Activated T-helper 2 cell treated with anti-CD3 and anti-CD28 coated beads, Interferon-gamma antibody, Interleukin-2, Interleukin-4, amounts not matched to agents 10 μg/mL and 5 μg/mL and 100 μg/mL, durations not matched to agents 14 hours and 24 hours and 36 hours (primary cell): ENCODE measurements at places on chromosomes 3 and 15.

GRCh38 chr3:57730682-57731081 lies 25.4 kb upstream of the SLMAP start:
- no peak for DNase-seq

GRCh38 chr3:72247645-72248388 lies 462.9 kb upstream of the PROK2 start:
- no peak for DNase-seq

GRCh38 chr3:148708409-148708808 lies 10.7 kb downstream of the AGTR1 start:
- DNase-seq = no peak

DNA sequence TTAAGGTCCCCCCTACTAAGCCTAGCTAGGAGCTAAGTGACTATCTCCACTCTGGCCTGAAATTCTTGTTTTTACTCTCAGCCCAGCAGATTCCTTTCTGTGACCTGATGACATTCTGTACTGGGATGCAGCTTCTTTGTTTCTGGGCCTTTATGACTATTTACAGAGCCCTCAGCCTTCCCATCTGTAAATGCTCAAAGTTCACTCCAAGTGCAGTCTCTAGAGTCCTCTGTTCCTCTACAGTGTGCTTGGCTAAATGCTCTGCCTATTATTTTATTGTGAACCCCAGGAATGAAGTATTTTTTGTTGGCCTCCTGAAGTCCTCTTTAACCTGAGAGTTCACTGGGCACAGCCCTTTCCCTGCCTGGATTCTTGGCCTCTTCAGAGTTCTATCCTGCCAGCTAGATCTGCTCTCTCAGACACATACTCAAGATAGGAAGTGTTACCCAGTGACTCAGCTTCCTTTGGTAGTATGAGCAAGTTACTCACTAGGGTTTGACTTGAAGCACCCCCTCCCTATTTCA lies 278.1 kb upstream of the P2RY1 start:
- DNase-seq = no peak

DNA sequence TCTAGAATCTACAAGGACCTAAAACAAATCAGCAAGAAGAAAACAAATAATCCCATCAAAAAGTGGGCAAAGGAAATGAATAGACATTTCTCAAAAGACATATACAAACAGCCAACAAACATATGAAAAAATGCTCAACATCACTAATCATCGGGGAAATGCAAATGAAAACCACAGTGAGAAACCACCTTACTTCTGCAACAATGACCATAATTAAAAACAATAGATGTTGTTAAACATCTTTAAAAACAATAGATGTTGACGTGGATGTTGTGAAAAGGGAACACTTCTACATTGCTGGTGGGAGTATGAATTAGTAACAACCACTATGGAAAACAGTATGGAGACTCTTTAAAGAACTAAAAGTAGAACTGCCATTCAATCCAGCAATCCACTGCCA lies 96.2 kb downstream of the CBLB start:
- DNase-seq = no peak

DNA sequence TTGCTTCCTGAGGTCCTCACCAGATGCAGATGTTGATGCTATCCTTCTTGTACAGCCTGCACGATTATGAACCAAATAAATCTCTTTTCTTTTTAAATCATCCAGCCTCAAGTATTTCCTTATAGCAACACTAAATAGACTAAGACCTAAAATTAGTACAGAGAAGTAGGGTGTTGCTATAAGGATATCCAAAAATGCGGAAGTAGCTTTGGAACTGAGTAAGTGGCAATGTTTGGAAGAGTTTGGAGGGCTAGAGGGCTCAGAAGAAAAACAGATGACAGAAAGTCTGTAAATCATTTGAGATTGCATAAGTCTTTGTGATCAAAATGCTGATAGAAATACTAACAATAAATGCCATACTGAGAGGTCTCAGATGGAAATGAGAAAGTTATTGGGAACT lies 894.9 kb downstream of the DIPK2A start:
- no peak for DNase-seq

DNA sequence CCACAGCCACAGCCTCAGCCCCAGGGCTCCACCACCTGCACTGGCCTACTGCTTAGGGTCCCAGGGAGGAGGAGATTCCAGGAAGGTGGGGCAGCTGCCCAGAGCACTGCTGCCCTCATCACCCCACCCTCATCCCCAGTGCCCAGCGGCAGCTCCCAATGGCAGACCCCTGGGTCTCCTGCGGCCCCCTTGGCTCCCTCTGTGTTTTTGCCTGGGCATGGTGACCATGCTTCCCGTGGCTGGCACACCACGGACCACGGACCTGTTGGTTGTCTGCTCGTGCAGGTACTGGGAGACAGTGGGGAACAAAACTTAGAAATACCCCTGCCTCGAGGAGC lies 2.7 kb downstream of the CHST13 start:
- no peak for DNase-seq

GRCh38 chr15:34025252-34025651 lies 13.8 kb downstream of the AVEN start:
- DNase-seq = no peak

- no peak for DNase-seq
These were observed 337.4 kb upstream of the TPRG1 start for GRCh38 chr3:188834349-188834748.

- no peak for DNase-seq
These were observed 27.1 kb downstream of the CGGBP1 start for GRCh38 chr3:88031642-88032077.

DNA sequence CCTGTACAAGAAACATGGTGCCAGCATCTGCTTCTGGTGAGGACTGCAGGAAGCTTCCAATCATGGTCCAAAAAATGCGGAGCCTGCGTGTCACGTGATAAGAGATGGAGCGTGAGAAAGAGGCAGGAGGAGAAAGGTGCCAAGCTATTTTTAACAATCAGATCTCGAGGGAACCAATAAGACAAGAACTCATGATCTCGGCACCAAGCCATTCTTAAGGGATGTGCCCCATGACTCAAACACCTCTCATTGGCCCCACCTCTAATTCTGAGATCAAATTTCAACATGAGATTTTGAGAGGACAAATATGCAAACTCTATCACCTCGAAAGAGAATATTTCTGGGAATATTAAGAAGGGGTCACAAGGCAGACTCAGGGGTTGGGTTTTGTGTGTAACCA lies 107.2 kb downstream of the PYDC2 start:
- no peak for DNase-seq

DNA sequence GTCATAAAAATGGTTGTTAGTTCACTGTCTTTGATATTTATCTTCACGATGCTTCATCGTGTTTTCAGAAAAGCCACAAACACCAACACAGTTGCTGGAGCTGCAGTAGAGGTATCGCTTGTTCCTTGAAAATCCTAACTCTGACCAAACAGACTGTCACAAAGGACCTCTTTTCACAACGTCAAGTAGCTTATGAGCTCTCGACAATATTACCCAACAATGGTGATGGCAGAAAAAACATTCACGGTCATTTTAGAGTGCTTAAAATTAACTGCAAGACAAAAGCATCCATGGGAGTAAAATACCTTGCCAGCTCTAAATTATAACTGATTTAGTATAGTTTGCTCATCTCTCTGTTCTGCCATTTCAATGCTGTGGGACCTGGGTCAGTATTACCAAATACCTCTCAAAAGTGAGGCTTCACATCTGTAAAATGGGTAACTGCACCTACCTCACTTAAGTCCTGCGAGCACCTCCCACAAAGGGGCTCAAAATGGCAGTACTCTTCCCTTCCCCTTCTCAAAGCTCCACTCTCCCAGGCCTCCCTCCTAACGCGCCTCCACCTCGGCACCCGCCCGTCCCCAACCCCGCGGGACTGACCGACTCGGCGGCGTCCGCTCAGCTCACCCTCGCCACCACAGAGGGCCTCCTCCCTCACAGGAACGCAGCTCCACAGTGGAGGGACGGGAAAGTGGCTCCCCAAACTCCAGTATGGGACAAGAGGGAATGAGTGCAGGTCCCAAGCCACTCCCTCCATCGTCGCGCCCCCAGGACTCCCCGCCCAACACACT lies 546 bp downstream of the TRIM59 start:
- no peak for DNase-seq

- DNase-seq = no peak
These were observed 3.4 kb downstream of the TMEM212 start for GRCh38 chr3:171846597-171846996.

GRCh38 chr3:125119752-125120378 lies 64.1 kb upstream of the HEG1 start:
- no peak for DNase-seq

GRCh38 chr3:23402728-23403492 lies 199.8 kb downstream of the UBE2E2 start:
- no peak for DNase-seq

- no peak for DNase-seq
These were observed 12.0 kb downstream of the CD86 start for GRCh38 chr3:122067214-122067550.

- DNase-seq = no peak
These were observed 175.3 kb upstream of the MITF start for GRCh38 chr3:69563981-69564380.

- DNase-seq = no peak
These were observed 155.5 kb upstream of the SETMAR start for GRCh38 chr3:4147556-4148118.

DNA sequence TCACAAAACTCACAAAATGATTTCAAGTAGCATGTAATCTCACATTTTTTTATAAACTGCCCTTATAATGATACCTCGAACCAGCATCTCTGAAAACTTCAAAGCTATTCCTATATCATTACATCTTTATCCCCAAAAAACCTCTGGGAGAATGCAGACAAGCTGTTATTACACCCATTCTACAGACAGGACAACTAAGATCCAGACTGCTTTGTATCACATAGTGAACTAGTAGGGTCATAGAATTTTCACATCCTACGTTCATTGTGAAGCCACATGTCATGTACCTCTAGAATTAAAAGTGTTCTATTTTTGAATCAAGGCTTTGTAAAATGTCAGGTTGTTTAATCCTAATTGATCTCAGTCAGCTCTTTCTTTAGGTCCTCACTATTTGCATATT lies 98.7 kb upstream of the RAP2B start:
- no peak for DNase-seq

GRCh38 chr15:83436513-83437158 lies 10.5 kb upstream of the SH3GL3 start:
- DNase-seq = no peak

DNA sequence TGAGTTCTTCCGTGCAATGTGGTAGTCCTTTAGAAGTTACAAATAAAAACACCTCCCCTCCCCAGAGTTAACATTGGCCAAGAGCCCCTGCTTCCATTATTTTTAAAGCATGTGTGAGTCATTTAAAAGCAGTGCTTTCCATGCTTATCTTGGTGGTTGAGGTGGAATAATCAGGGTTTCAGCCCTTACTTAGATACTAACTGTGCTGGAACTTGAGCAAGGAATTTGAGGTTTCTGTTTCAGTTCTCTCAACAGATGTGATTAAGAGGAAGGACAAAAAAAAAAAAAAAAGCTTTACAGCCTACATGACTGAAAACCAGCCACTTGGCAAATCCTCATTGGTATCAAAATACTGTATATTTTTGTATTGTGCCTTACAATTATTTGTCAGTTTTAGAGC lies 64.5 kb downstream of the CGNL1 start:
- no peak for DNase-seq

DNA sequence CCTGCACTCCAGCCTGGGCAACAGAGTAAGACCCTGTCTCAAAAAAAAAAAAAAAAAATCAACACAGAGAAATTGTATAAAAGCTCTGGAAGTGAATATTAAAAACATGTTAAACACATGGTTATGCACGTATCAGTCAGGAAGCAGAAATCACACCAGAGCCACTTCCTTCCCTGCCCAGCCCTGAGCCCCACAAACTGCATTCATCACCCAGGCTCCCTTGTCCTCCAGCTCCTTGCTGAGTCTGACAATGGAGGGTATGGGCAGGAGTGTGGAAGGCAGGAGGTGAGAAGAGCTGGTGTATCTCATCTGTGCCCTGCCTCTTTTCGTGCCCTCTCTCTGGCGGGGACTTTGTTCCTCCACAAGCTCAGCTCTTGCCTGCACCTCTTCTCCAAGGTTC lies 12.1 kb upstream of the LOXL1 start:
- no peak for DNase-seq

DNA sequence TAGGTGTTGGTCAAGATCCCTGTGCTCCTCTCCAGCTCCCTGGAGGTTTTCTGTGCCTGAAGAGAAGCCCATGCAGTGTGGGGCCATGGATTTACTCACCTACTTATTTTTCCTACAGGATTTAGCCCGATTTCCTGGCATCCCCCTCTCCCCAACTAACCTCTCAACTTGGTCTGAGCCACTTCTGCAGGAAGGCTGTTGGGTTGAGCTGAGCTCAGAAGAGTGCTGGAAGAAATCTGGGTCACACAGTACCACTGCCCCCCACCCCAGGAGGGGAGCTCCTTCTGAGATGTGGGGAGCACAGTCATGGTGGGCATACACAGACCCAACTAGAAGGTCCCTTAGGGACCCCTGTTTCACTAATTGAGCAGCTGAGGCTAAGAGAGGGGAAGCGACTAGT lies 34.4 kb upstream of the SLCO2A1 start:
- no peak for DNase-seq

DNA sequence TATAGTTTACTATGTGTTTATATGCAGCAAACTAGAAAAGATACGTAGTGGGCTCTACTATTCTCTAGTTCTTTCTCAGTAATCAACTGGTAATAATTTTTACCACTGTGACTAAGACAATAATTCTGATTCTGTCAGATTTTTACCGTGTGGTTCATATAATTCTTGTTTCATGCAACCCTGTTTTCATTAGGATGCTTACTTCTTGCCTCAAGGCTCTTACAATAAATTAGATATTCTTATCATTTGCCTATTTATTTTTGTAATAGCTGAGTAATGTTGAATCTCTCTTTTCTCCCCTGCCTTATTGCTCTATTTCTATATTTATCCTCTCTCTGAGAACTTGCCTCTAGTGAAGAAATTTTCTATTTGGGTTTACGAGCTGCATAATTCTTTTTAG lies 524.7 kb downstream of the NAALADL2 start:
- DNase-seq = no peak

DNA sequence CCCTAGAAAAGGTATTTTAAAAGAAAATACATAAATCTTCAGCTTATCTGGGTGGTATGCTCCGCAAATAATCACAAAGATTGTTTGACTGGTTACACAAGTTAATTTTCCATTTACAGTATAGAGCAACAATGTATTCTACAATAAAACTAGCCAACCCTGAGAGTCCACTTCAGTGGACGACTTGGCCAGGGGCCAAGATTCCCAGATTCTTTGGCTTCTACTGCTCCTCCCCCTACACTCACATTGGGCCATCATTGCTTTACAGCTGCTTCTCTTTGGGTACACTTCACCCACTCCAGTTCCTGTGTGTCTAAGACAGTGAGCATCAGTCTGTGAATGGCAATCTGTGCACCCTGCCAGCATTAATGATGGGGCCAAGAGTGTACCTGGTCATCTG lies 17.2 kb upstream of the PRICKLE2 start:
- no peak for DNase-seq

DNA sequence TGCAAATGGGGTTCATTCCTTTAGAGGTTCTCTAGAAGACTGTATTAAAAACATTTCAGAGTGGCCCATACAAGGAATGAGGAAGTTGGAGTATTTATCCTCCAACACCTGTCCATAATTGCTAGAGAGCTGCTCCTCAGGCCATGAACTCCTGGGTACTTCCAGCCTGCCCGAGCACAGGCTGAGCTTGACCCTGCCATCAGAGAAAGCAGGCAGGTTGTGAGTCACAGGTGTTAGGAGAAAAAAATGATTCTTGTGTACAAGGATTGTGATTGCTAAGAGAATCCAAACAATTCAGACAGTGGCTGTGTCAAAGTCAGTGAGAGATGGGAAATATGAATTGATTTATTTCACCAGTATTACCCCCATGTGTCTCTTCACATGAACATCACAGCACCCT lies 156.8 kb upstream of the GADL1 start:
- no peak for DNase-seq

- DNase-seq = no peak
These were observed 5.9 kb downstream of the FETUB start for GRCh38 chr3:186646106-186646505.

- DNase-seq = no peak
These were observed 19.8 kb downstream of the CHCHD6 start for GRCh38 chr3:126723801-126724200.
